Aorta (tissue), 5 donors: ENCODE measurements at places on chromosomes 1 and 21. TPM values are rescaled to one million over a fixed set of nuclear protein-coding genes. Genes with fewer than 3 reads are reported as not detected.
A peak's percentile ranks its signal among the peaks of the same experiment; 100 is the strongest.

GRCh38 chr21:42685036-42685435 is 31.6 kb downstream of the PDE9A start:
- no peaks in the 10 kb centered on the region for H3K27me3 ChIP-seq
- H3K36me3 ChIP-seq = no peaks in the 10 kb centered on the region
- peak; percentile 29 for DNase-seq
- H3K4me1 ChIP-seq = no peaks in the 10 kb centered on the region
- no peak overlapping the region for H3K27ac ChIP-seq

DNA sequence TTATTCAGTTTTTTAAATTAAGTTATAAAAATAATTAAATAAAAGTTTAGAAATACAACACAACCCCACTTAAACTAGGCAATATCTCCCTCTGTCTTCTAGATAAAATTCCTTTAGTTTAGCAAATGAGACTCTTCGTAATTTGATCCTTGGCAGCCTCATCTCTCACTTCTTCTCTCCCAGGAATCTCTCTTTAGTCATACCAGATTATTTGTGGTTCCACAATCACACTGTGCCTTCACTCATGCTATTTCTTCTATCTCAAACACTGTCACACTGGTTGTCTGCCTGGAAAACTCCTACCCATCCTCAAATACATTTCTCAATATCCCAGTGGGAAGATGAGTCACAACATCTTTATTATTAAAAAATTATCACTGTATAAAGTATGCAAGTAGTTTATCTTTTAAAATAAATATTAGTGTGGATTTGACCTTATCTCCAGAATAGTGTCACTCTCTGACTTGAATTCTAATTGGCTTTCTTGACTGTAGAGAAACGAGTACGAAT is 195.5 kb downstream of the KCNH1 start:
- DNase-seq = no peak
- no peak overlapping the region for H3K4me3 ChIP-seq
- no peak overlapping the region for H3K27ac ChIP-seq
- H3K4me1 ChIP-seq = no peaks in the 10 kb centered on the region
- no peaks in the 10 kb centered on the region for H3K27me3 ChIP-seq

DNA sequence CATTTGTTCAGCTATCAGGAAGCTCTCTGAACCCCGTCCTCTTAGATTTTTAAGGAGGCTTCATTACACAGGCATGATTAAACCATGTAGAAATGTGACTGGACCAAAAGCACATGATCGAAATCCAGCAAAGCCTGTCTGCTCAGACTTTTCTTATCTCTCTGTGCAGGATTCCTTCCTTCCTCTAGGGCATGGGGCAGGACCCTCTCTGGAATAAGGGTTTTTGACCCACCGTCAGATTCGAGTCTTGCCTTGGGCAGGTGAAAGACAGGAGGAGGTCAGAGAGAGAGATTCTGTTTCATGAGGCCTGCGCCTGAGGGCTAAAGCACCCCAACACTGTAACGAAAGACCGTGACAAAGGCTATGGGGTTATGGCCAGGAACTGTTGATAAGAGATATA is 136.8 kb downstream of the RHOU start:
- no peak for DNase-seq
- H3K4me1 ChIP-seq = no peaks in the 10 kb centered on the region
- no peak overlapping the region for H3K27ac ChIP-seq
- H3K4me3 ChIP-seq = no peak overlapping the region
- H3K36me3 ChIP-seq = no peaks in the 10 kb centered on the region

- no peaks in the 10 kb centered on the region for H3K27me3 ChIP-seq
- no peak for DNase-seq
- no peak overlapping the region for H3K4me3 ChIP-seq
- no peaks in the 10 kb centered on the region for H3K36me3 ChIP-seq
- H3K4me1 ChIP-seq = peaks cover 2% of the 10 kb centered on the region
Measured at GRCh38 chr1:61093525-61094137, 11.3 kb downstream of the NFIA start.

DNA sequence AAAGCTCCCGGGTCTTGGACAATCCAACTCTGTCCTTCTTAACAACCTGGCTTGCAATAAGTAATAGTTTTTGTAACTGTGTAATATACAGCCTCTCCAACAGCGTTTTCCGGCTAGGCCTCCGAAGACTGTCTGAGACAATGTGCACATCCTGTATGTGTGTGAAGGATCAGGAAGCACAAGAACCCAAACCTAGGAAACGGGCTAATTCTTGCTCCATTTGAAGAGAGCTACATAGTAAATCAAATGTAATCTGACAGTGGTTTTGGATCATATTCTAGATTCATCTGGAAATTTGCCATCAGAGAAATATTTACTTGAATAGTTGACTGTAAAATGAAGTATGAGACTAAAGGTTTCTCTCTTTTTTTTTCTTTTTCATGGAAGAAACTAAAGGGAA is 1.2 kb downstream of the GPR52 start:
- H3K27ac ChIP-seq = no peak overlapping the region
- no peaks in the 10 kb centered on the region for H3K36me3 ChIP-seq
- no peak for DNase-seq

Gene NPL
- 16.1 TPM for total RNA-seq

Gene PPM1J
- total RNA-seq = 4.3 TPM

Gene CD1D
- total RNA-seq = 2.0 TPM

Gene SYCP1
- total RNA-seq = not detected
